MM.1S (cell line): ENCODE measurements at places on chromosomes 1 and 21.

DNA sequence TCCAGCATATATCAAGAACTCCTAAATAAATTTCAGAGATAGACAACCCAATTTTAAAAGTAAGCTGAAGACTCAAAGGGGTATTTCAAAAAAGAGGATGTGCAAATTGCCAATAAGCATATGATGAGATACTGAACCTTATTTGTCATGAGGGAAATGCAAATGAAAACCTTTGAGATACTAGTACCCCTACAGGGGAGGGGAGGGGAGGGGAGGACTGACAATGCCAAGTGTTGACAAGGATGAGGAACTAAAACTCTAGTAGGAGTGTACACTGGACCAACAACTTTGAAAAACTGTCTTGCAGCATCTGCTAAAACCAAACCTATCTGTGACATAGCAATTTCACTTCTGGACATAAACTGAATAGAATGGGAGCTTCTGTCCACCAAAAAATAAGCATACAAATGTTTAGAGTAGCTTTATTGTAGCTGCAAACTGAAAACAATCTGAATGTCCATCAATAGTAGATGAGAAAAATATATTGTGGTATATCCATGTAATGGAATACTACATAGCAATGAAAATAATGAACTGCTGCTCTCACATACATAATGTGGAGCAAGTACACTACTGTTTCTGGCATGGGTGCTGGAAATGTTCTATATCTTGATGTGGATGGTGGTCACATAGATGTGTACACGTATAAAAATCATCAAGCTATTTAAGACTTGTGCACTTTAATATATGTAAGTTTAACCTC, 57.2 kb downstream of the CDK18 start:
- no peak for DNase-seq

GRCh38 chr1:115867216-115867615, 26.3 kb upstream of the NHLH2 start:
- DNase-seq: no peak

DNA sequence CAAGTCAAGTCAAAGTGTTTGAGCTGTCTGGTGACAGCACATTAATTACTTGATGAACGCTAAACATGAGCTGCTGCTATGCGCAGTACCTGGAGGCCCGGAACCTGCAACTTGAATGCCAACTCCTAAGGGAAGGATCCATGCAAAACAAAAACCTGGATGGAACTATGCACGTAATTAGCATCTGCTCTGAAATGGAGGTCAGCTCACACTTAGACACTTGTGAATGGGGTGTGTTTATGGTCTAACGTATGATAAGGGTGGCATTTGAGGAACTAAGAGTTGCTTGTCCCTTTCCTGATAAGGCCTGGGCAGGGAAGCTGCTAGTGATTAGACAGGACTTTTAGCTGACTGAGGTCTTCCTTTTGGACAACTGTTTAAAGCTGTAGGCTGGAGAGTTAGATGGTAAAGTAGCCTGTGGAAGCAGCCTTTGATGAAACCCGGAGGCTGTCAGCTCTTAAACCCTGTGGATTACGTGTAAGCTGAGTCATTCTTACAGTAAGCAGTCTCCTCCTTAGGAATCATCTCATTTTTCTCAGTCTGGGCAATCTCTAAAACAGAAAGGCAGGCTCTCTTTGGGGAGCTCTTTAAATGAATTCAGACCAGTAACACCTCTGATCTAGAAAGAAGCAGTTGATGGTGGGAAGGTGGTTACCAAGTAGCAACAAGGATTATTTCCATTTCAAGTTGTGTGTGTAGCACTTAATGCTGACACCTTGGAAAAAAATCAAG, 6.8 kb downstream of the TENT5C start:
- DNase-seq: peak; percentile 21

DNA sequence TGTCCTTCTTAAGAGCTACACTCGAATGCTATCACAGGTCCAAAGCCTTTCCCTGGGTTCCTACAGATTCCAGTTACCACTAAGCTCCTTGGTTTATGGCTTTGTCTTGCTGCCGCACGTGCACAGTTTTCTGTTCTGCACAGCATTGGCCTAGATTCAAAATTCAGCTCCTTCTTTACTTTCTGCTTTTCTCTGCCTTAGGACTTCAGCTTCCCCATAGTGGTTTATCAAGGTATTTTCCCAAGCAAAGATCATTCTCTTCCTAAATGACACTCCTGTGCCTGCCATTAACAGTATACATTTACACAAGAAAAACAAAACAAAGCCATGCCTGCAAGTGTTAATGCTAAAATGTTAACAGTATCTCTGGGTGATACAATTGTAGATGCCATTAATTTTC, 41.8 kb downstream of the PTPRU start:
- no peak for DNase-seq

DNA sequence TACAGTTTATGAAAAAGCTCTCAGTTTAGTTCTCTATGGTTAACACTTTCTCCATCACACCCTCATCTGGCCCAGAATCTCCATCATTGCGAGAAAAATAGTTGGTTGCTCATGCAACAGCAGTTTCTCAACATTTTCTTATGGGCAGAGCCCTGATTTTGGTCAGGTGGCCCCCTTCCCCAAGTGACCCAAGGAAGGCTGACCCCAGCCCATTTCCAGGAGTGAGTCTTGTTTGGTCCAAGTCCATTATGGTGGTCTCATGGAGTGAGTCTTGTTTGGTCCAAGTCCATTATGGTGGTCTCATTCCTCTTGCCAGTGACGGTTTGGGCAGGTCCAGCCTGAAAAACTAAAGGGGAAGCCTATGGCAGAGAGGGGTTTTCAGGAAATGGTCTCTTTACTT, 1.5 kb upstream of the TRIM62 start:
- DNase-seq: no peak

GRCh38 chr1:43279666-43280065, 5.7 kb downstream of the C1orf210 start:
- no peak for DNase-seq

- no peak for DNase-seq
Measured at GRCh38 chr1:157753611-157754010, 23.3 kb downstream of the FCRL2 start.
